Naive thymus-derived CD8-positive, alpha-beta T cell (primary cell): ENCODE measurements at places on chromosomes 5 and 9.

GRCh38 chr9:3777137-3777536, 251.3 kb upstream of the RFX3 start:
- no peak for DNase-seq

- DNase-seq: no peak
These were observed 217.1 kb downstream of the TSSK1B start for GRCh38 chr5:113217619-113218184.

DNA sequence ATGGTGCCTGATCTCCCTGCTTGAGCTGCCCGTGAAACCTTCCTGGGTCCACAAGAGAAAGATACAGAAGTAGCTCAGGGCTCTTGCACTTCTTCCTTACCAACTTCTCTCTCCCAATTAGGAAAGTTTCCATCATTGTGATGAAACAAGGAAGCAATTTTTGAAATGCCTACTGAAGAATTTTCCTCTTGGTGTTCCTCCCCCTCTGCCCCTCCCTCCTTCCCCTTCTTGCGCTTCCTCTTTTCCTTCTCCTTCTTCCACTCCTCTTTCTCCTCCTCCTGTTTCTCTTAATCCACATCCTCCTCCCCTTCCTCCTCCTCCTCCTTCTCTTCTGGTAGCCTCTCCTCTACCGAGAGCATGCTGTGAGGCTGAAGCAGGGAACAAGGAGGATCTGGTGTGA, 36.3 kb upstream of the OTULINL start:
- no peak for DNase-seq

DNA sequence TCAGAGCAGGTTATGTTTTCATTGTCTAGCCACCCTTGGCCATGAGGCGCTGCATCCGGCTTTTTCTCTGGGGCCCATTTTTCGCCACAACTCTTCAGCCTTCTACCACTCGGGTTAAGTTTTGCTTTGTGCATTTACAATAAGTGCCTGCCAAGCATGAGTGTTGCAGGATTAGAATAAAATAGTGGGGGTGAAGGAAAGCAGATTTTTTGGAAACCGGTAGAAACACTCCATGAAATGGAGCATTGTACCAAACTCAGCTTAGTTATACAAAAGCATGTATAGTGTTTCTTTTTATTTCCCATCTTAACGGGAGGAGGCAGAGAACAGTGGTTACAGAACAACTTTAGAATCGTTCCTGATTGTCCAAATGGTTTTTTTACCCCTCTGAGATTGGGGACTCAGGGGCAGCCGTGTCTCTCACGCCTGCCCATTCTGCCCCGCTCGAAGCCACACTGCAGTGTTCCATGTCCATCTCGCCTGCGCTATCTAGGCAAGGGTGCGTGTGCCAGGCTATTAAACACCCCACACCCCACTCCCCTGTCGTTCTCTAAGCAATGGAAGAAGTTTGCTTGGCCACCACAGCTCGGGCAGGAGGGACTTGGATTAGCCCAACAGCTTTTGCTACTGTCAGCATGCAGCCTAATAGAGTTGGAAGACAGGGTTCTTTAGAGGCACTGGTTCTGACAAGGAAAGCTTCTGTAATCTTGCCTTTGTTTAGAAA, 268.8 kb upstream of the WWC1 start:
- DNase-seq: no peak

DNA sequence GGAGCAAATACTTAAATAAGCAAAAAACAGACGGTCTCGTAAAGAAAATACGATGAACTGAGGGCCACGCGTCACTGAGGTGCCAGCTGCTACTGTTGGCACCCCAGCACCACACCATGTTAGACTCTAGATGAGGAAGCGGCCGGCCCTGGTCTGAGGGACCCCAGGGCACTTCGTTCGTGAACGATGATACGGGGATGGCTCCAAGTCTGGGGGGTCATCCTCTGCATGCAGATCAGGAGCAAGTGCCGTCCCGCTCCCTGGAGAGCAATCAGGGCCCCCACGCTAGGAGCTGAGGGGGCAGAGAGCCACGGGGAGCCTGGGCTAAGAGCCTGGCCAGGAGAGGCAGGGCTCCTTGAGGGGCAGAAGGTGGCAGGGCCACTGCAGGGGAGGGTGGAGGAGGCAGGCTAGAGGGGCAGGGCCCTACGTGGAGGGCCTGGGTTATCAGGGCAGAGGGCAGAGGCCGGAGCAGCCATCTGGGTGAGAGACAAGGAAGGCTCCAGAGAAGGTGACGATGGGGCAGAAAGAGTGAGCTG, 24.1 kb downstream of the SARDH start:
- no peak for DNase-seq

GRCh38 chr5:65805089-65805488, 83.1 kb downstream of the NLN start:
- DNase-seq: no peak

- DNase-seq: no peak
These were observed 24.3 kb upstream of the RASGRF2 start for GRCh38 chr5:80935811-80936385.

- no peak for DNase-seq
These were observed 1568.5 kb upstream of the WWC1 start for GRCh38 chr5:166722939-166723338.

GRCh38 chr5:151184316-151185042, 26.9 kb upstream of the ANXA6 start:
- no peak for DNase-seq

DNA sequence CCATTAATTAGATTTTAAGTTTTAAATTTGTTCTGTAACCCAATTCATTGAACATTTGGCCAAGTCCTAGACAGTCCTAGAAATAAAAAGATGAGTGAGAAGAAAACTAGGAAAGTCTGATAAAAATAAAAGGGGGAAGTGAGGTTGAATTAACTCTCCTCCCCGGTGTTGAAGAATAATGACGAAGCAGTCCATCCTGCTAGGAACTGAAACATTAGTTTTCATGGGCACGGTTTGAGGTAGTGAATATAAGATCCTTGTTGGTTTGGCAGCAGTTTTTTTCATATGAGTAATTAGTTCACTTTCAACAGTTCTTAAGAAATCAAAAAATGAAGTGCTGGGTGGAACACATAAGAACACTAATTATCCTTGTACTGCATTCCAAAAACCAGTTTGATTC, 103.1 kb downstream of the MTREX start:
- DNase-seq: no peak

DNA sequence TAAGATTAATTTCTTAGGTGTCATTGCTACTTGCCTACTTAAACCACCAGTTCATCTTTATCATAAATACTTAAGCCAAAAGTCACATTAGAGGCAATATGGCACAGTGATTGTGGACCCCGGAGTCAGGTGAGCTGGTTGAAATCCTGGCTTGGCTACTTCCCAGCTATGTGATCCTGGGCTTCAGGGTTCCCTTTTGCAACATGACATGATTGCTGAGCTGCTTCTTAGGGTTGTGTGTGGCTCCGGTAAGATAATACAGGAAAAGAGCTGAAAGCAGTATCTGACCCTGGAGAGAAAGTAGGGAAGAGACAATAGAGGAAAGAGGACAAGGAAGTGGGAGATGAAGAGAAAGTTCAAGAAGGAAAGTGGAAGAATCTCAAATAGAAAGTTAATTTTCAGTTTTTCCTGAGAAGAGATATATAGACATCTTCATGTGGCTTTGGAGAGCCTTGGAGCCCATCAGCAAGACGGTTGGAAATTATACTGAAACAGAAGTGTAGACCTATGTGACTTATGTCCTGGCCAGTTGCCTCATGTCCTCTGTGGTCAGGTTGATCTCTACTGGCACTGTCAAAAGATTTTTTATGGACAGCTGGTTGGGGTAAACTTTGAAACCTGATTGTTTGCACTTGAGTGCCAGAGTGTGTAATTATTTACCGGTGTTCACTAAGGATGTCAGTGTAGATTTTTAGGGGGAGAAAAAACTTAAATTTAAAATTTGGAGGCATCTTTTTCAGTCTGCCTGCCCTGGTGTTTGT, 93.2 kb downstream of the GHR start:
- no peak for DNase-seq

- DNase-seq: no peak
These were observed 63.3 kb downstream of the TMEM38B start for GRCh38 chr9:105757496-105758251.

GRCh38 chr5:72991394-72991793, 35.6 kb downstream of the FCHO2 start:
- DNase-seq: no peak

DNA sequence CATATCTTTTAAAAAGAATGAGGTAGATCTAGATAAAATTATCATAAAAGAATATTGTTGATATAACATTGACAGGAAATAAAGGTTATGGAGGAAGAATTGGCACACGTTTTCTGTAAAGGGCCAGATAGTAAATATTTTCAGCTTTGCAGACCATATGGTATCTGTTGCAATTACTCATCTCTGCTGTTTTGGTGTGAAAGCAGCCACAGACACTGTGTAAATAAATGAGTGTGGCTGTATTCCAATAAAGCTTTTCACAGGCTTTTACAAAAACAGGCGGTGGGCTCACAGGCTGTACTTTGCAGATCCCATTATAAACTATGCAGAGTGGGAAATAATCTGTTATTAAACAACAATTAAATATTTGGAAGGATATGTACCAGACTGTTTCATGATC, 87.4 kb downstream of the SGCD start:
- no peak for DNase-seq

DNA sequence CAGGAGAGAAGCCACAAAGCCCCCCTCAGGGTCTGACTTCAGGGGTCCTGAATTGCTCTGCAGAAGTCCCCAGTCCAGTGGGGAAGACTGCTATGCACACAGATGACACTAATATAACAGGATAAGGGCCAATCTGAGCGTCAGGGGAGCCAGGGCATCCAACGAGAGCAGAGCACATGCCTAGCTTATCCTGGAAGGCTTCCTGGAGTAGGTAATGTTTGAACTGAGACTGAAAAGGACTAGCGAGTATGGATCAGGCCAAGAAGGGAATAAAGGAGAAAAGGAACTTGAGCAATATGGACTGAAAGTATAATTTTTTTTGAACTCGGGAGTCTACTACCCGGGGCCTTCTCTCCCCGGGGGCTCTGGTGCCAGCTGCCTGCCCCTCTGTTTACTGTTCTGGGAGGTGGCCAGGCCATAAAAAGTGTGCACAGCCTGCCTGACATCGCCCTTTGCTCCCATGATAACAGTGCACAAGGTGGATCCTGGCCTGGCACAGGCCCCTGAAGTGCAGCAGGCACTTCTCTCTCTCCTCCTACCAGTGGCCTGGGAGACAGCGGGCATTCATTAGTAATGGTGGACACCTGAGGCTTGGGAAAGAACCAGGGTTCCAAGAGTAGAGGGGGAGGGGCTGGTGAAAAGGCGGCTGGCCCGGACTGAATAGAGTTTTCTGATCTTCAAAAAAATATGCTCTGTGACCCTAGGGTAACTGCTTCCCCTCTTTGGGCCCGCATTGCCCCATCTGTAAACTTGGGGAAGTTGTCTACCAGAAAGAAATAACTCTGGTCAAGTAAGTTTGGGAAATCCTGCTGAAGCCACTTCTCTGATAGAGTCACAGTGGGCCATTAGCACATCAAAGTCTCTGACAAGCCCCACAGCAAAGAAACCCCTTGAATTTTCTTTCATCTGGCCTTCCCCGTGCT, 4.6 kb upstream of the SLC6A7 start:
- no peak for DNase-seq

DNA sequence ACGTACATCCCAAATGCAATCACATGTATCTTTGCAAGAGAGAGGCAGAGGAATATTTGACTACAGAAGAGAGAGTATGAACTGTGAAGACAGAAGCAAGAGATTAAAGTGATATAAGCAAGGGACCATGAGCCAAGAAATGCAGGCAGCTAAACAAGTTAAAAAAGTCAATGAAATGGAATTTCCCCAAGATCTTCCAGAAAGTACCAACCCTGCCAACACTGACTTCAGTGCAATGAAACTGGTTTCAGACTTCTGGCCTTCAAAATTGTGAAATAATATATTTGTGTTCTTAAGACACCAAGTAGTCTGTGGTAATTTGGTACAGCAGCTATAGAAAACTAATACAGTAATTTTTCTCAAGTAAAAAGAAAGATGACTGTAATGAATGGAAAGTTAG, 20.9 kb downstream of the FOXI1 start:
- no peak for DNase-seq

DNA sequence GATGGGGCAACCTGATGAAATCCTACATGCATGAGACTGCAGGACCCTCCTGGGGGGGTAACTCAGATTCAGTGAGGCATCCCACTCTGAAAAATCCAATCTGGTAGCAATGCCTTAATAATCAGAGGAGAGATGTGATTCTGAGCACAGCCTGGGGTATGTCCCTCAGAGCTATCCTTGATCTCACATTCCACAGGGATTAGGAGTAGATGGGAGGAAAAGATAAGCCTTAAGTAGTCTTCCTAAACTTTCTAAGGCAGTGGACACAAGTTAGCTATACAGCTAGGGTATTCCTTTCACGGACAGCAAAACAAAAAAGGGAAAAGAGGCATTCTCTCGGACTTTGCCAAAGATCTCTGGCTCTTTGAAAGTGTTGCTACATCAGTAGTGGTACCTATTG, 3.9 kb upstream of the SPATA9 start:
- DNase-seq: no peak

DNA sequence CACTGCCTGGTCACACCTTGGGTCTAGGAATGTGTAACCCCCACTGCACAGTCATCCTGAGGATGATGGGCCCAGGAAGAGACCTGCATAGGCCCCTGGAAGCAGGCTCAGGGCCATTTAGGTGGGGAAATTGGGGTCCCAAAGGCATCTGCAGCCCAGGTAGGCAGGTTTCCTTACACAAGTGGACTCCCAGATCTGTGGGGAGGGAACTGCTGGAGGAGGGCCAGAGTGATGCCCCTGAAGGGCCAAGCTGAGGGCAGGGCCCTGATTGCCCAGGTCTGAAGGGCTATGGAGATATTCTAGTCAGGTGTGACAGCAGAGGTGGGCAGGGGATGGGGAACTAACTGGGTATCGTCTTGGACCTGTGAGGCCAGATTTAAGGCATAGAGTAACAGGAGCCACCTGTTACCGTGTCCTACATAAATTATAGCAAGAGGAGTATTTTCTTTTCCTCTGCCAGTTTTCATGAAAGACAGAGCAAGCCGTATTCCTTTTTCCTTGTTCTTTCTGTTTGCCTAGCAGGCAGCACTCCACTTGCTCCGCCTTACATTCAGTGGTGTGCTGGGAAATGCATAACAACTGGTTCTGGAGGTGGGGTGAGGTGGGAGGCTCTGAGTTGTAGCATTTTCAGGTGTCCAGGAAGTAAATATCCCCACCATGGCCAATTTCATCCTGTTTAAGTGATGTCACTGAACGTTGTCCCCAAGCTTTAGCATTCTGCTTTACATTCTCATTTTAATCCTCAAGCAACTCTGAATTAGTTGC, 41.3 kb downstream of the PPARGC1B start:
- no peak for DNase-seq

- DNase-seq: no peak
These were observed 28.7 kb downstream of the MCCC2 start for GRCh38 chr5:71615809-71616208.
